ENCODE measurements at places on chromosomes 4 and X.

DNA sequence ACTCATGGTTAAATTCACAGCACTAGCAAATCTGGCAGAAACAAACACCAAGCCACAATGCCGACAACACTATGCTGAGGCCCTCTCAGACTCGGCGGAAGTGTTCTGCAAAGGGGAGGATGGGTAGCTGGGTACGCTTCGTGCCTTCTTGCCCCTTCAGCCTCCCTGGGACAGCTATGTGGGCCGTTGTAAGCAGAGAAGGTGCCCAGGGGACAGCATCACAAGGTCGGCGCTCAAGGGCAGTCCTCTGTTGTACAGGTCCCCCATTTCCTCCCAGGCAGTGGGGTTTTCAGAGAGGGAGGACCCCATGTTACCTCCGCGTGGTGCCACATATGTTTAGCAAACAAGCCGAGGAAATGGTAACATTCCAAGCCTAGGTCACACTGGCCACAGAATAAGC is 173.6 kb downstream of the AFAP1 start:
- no peak for DNase-seq

DNA sequence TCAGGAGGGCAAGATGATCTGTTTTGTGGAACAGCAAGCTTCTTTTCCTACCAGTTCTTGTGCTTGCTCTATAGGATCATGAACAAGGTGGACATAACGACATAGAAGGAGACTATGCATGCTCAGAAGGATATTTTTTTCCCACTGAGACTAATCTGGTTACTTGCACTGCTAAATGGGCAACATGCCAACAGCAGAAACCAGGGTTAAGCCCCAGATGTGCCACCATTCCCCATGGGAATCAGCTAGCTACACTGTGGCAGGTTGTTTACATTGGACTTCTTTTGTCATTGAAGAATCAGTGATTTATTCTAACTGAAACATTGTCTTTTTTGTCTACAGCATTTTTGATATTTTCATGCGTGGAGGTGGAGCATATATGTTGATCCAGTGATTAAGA is 165.6 kb downstream of the C4orf33 start:
- DNase-seq: no peak

DNA sequence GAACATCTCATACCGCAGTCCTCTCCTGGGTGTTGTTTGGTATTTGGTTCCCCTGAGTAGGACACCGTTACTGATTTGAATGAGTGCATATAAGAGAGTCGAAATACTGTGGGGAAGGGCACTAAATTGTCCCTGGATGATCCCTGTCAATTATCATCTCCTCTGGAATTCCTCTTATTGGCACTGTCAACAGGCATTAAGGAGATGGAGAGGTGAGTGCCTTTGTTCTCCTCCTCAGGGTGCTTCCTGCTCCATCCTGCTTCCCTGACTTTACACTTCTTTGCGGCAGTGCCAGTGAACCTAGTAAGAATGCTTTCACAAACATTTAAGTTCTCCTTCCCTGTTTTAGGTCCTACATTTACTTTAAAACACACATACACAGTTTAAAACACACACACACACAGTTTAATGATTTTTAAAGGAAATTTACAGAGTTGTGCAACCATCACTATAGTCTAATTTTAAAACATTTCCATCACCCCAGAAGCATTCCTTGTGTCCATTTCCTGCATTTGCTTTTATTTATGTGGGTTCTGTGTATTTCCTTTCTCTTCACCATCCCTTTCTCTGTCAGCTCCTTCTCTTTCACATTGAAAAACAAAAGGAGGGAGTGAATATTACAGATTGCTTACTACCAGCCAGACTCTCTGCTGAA is 20.9 kb upstream of the ZRSR2 start:
- no peak for DNase-seq

DNA sequence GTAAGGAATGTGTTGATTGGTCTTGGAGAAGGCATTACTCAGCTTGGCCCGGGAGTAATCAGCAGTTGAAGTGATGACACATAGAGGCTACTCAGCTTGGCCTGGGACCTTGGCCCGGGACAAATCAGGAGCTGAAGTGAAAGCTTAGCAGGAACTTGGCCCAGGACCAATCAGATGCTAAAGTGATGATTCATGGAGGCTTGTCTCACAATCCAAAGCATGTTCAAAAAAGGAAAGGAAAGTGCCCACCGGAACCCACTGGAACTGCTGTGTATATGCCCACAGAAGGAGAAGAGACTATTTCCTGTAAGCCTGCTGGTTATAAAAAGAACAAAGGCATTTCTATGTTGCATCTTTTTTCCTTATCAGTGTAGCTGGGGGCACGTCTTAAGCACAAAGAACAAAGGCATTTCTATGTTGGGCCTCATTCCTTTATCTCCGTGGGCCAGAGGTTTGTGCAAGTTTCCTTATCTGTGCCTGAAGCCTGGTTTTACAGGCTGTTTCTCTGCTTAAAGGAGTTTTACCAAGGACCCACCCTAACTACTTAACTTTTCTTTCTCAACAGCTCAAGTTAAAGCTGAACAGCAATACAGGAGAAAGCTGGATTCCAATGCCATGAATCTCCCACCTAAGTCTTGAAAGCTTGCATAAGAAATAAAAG is 1176.7 kb downstream of the NLGN4X start:
- no peak for DNase-seq
